GM04503 (cell line): ENCODE measurements at places on chromosomes 6 and 20.
A peak's percentile ranks its signal among the peaks of the same experiment; 100 is the strongest.

GRCh38 chr6:144248003-144248402 is 37.1 kb upstream of the UTRN start:
- no peak for DNase-seq

- DNase-seq: no peak
Observed at GRCh38 chr6:130202782-130203181, 20.0 kb downstream of the SAMD3 start.

DNA sequence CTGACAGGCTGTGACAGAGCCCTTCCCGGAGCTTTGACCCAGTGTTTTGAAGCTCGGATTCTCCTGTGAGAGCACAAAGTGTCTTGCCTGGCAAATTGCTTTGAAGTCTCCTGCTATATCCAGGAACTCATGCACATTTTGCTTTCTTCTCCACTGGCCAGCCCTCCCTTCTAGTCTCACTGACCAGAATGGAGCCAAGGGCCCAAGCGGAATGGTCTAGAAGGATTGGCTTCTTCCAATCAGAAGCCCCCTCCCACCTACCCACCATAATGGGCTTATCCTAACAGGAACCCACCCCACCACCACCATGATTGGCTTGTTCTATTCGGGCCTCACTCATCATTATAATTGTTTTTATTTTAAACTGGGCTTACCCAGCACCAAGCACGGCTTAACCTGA is 130.1 kb downstream of the PXDC1 start:
- DNase-seq: no peak

DNA sequence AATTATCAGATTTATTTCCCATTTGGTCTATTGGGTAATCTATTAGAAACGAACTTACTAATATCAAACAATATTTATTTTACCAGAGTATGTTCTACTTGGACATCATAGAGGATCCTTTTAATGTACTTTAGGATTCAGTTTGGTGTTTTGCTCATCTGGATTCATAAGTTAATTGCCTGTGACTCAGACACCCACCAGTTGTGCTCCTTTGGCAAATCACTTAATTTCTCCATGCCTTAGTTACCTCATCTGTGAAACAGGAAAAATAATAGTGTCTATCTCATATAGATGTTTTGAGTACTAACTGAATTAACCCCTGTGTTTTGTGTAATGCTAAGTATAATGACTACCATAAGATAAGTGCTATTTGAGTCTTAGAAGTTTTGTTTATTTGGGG is 292.1 kb downstream of the LAMA2 start:
- no peak for DNase-seq

DNA sequence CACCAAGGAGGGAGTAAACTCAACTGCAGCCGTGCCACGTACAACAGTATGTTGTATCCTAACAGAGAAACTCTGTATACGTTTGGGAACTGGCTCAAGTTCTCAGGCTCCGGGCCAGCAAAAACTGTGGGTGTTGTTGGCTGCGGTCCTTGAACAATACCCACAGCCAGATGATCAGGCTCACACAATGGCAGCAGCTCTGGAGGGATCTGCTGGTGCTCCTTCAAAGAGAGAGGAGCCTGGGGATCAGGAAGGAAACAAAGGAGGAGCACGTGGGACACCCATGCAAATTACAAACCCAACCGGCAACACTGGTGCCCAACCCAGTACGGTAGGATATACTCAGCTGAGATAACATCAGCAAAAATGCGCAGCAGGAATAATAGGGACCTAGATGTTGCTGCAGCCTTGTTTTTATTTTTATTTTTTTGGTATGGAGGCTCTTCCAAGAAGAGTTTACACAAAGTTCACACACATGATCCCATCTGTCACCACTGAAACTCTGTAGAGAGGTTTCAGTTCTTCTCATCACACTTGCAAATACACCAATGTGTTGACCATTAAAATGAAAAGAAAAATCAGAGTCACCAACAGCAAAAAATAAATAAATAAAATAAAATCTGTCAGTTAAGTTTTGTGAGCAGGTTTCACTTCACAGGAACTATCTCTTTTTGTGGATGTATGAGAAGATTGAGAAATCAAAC is 41.2 kb upstream of the PDE10A start:
- DNase-seq: no peak

DNA sequence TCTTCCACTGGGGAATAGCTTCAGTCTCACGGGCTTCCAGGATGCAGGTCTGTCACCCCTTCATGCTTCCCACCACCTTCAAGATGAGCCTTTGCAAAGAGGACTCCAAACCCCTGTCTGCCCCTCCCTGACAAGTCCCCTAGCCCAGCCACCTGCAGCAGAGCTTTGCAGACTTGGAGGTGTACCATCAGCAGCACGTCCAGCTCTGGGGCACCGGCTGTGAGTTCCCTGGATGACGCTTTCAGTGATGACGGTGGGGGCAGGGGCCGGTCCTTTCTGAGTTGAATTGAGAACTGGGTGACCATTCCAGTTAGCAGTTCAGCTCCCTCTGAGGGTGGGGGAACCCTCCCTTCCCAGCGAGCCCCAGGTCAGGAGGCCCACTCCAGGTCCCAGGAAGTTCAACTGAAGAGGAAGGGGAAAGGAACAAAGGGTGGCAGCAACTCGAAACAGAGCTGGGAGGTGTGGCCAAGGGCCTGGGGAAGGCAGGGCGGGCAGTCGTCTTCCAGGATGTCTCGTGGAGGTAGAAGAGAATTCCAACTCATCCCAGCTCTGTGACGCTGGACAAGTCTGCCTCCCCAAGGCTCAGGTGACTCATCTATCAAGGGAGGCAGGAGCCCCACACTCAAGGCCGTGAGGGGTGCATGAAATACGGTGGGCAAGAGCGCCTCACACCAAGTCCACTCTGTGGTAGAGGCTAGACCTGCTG is 86.0 kb downstream of the PTPN1 start:
- no peak for DNase-seq

GRCh38 chr6:17584241-17584803 is 15.8 kb upstream of the FAM8A1 start:
- DNase-seq: peak; percentile 45

DNA sequence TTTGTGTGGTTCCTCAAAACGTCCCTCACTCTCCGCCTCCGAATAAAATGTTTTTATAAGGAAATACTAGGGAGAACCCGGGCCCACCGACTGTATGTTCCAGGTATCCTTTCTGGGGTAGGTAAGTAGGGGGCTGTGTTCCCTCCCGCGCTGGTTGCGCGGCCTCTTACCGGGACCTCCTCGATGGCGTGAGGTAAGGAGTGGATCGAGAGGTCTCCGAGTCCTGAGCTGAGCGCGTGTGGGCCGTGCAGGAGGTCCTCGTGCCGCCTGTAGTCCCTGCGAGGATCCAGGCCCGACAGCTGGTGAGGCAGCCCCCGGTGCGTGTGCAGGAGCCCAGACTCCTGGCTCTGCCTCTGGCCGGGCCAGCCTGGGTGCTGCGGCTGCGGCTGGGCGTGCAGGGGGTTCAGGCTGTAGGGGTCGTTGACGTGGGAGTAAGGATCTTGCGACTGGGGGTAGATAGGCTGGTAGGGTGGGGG is 5.1 kb downstream of the TFAP2A start:
- no peak for DNase-seq

DNA sequence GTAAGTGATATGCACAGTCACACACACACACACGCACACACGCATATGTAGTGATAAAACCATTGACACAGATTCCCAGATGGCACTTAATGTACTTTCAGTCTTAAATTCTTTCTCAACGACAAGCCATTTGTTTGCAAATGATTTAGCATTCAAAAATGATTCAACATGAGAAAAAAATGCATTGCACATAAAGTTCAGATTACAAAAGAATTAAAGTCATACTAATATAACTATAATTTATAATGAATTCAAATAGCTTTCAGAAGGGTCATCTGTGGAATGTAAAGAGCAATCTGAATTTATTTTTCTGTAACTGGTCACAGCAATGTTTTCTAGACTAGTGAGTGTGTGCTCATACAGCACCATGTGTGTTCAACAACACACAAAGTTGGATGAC is 521.6 kb upstream of the ZNF337 start:
- peak; percentile 67 for DNase-seq

GRCh38 chr20:22675341-22675740 is 91.0 kb upstream of the FOXA2 start:
- no peak for DNase-seq

- DNase-seq: no peak
Observed at GRCh38 chr6:35737413-35738211, 780 bp downstream of the ARMC12 start.

- DNase-seq: no peak
Observed at GRCh38 chr6:46015119-46015968, at the start of gene CLIC5. Gene CLIC5, minus strand, starts transcription at chr6:46015860. Its CDS starts 318 bp downstream, at chr6:46015542.

- DNase-seq: no peak
Observed at GRCh38 chr6:164763788-164764187, 545.6 kb downstream of the C6orf118 start.

DNA sequence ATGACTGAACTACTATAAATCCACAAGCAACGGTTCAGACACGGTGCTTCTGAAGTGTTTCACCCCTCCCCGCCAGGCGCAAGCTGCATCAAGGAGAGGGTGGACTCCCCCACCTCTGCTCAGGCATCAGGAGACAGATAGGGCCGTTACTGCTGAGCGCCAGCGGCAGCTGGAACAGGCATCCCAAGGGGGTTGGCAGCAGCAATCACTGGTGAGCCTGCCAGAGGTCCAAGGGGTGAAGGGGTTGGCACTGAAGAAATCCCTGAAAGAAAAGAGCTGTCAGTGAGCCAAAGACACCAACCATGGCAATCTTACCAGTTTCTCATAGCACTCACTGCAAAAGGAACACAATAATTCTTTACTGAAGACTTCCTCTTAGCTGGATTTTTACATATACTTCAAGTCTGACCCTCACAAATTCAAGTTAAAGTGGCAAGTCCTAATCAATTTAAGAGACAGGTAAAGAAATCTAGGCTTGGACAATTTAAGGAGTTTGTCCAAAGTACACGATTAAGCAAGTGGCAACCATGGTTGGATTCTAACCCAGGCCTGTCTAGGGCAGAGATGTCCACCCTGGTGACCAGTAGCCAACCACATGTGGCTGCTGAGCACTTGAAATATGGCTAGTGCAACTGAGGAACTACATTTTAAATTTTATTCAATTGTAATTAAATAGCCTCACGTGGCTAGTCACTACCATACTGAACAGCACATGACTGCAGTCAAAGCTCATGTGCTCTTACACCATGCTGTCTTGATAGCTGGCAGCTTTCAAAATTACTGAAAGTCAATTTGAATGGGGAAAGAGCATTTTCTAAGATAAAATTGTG is 21.7 kb upstream of the TBC1D20 start:
- no peak for DNase-seq

- DNase-seq: no peak
Observed at GRCh38 chr6:135782546-135782945, 69.0 kb upstream of the PDE7B start.

GRCh38 chr6:111668410-111668809 is 62.7 kb upstream of the TRAF3IP2 start:
- DNase-seq: no peak

DNA sequence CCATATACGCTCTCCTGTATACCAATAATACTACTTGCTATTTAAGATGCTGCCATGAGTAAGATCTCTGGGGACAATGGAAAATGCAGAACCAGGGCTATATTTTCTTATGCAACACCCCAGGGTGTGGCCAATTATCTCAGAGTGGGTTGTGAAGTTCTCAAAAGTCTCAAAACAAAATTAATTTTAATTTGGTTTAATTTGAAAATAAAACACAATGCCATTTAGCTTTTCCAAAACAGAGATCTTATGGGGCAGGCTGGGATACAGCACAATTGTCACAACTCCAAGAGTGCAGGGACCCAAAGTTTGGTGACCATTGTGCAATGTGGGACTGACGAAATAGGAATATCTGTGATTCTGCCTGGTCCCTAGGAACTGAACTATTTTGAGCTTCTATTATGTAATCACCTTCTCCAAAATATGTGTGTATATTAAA is 43.1 kb downstream of the MBOAT1 start:
- no peak for DNase-seq

- no peak for DNase-seq
Observed at GRCh38 chr6:30568245-30568644, 3.0 kb upstream of the ABCF1 start.

DNA sequence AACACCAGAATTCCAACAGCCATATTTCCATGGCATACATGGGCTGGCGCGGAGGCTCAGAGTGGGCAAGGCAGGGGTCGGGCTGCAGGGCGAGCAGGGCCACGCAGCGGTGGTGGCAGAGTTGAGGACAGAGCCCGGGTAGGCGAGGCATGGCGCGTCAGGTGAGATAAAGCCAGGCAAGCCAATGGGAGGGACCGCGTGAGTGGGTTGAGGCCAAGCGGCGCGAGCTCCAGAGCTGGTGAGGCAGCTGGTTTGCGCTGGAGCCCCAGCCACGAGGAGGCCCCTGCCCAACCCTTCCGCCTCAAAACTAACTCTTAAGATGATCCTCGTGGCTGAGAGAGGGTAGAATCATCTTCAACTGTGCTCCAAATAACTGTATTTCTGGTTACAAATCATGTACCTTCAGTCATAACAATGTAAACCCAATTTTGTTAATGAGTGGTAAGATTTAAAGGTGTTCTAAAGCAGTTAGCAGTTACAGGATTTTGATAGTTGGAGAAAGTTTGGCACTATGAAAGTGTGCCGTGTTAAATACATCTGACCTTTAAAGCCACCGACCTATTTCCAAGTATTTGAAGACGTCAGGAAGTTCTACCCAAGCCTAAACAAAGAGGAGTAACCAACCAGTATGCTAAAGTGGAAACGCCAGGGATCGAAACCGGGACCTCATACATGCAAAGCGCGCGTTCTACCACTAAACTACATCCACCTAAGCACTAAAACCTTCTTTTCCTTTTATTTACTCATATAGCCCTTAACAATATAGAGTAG is 107.9 kb downstream of the GPX5 start:
- no peak for DNase-seq

DNA sequence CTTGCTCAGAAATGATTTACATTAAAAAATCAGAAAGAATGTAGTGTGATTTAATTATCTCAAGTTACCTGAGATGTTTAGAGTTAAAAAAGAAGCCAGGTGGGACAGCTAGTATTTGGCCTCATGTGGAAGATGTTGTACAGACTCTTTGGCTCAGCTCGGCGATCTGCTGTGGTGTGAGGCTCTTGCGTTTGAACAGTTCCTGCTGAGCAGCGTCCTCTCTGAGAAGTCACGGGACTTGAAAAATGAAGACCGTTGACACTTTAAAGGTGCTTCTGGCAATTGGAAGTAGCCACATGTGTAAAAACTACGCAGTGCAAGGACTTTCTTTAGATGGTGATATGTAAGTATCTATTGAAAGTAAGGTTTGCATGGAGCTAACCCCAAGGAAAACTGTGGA is 169.0 kb downstream of the BACH2 start:
- no peak for DNase-seq

GRCh38 chr20:1979106-1979778 is 14.6 kb downstream of the PDYN start:
- no peak for DNase-seq

GRCh38 chr6:52324189-52324588 is 37.8 kb upstream of the PAQR8 start:
- no peak for DNase-seq

- DNase-seq: no peak
Observed at GRCh38 chr6:44253307-44254101, 3.8 kb downstream of the SLC35B2 start.
